ENCODE measurements at places on chromosomes 12 and 14.

DNA sequence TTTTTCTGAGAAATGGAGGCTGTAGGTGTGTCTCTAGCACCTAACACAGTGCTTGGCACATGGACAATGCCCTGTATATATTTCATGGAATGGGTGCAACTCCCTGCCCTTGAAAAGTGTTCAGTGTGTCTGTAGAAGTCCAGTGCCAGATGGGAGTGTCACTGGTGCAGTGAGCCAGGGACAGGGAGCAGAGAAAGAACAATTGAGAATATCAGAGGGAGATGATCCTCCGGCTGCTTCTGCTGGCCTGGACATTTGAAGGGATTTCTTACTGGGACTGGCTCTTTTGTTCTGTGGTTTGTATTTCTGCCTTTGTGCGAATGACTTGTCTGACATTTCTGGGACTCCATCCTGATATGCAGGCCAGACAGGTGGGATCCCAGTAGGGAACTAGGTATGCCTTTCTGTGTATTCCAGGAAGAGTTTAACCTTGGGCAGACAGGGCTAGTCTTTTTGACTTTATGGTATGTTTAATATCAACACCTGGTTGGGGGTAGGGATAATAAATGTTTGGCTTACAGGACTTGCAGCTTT lies 328.0 kb downstream of the NRXN3 start:
- DNase-seq: no peak

DNA sequence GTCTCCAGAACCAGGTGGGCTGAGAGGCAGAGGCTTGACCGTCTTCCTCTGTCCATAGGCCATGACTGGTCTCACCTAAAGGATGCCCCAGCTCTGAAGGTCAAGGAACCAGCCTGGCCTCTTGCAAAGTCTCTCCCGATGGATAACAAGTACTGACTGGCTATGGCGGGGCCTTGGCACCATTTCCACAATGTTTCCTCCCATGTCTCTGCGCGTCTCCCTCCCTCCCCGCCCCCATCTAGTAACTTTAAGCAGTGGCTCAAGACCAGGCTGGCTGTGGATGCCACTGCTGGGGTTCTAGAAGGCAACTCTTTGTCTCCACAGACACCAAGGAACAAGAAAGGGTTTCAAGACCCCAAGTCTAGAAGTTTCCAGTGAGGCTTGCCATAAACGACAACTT lies 275.5 kb downstream of the DPF3 start:
- DNase-seq: no peak

DNA sequence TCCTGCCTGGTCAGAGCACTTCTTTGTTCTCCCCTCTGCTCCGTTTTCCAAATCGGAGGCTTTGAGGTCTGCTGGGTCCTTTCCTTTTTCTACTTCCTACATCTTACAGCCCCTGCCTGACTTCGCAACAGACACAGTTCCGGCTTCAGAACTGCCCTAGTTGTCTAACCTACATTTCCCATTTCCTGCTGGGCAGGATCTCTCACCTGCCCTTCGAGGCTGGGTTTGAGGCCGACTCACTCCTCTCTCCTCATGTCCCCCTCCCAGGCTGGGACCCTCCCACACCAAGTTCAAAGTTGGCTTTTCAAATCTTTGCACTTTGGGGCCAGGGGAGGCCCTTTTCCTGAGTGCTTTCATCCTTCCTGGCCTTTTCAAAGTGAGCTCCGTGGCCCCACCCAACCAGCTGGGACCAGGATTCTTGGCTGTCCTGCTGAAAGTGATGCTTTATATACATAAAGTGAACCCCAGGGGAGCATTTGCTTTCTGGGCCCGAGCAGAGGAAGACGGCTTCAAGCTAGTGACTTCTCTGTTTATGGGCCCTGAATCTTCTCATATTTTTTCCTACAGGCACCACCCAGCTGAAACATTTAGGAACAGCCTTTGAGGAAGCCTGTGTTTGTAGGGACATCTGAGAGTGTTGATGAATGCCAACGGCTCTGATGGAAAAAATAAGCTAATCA lies 281.0 kb upstream of the CRY1 start:
- DNase-seq: no peak

DNA sequence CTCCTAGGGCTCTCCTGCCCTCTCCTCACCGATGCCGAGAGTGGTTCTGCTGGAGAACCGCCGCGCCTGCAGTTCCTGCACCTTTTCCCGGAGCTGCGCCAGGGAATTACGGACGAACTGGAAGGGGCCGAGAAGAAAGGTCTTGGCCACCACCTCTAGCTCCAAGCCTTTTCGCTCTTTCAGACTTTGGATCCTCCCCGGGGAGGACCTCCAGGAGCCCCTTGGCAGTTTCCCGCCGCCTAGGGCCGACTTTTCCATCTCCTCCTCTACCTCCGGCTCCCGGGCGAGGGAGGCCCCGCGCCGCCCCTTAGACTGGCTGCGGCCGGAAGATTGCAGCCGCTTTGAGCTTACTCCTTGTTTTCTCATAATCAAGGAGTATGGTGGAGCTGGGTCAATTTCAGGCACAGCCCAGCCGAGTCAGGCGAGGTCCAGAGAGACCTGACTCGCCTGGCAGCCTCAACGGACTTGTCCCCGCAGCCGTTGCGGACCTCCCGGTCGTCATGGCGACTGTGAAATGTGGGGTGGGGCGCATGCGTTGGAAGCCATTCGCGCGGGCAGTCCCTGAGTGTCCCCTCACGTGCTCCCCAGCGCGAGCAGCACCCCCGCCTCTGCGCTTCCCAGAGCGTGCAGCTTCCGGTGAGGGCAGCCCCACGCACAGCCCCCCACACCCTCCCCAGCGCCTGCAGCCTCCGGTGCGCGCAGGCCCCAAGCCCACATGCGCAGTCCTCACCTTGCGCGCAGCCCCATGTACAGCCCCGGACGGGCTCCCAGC lies at the start of gene DPY19L2:
Gene DPY19L2 (minus strand): TSS at position 466 of the 772 bp plus-strand sequence. CDS start 100 bp downstream, at position 366.
- DNase-seq: peak; percentile 28

GRCh38 chr12:104490186-104490585 lies 33.4 kb downstream of the CHST11 start:
- DNase-seq: no peak

DNA sequence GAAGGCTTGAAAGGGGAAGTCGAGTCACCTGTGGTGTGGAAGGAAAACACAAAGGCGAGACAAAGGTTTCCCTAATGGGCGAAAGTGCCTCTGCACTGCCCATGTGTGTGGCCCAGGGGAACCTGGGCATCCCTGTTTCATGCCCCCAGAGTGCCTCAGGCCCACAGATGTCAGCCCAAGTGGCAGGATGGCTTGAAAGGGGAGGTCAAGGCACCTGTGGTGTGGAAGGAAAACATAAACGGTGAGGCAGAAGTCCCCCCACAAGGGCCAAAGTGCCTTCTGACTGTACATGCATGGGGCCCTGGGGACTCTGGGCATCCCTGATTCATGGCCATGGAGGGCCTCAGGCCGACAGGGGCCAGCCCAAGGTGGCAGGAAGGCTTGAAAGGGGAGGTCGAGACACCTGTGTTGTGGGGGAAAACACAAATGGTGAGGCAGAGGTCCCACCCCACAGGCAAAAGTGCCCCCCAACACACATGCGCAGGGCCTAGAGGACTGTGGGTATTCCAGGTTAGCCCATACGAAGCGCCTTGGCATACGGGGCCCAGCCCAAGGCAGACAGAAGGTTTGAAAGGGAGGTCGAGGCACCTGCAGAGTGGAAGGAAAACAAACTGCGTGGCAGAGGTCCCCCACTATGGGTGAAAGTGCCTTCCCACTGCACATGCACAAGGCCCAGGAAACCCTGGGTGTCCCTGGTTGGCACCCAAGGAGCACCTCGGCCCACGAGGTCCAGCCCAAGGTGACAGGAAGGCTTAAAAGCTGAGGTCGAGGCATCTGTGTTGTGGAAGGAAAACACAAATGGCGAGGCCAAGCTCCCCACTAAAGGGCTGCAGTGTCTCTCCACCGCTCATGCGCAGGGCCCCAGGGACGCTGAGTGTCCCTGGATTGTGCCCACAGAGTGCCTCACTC lies 382.3 kb downstream of the ALG10 start:
- no peak for DNase-seq

DNA sequence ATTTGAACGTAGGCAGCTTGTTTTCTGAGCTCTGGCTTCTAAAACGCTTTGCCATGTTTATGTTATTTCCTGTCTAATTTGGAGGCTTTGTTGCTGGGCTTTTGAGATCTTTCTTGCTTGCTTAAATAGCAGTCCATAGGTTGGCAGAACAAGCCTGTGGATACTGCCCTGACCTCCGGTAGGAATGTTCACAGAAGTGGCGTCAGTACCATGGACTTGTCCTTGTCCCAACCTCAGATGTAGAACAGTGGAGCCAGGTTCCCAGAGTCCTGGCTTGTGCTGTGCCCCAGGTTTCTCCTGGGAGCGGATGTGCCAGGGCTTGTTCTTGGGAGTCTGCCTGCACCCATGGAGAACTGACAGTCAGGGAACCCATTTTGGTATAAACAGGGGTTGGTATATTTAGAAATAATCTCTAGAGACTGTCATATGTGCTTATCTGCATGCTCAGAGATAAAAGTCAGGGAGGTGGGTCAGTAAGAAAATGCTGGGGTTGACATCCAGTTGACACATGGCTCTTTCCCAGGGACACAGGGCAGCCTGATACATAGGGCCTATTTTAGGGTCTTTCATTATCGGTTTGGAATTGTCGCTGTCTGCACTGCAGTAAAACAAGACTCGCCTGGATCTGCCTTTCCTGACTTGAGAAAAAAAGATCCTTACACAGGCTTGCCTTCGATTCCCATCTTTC lies 22.9 kb downstream of the CACNA1C start:
- DNase-seq: no peak

DNA sequence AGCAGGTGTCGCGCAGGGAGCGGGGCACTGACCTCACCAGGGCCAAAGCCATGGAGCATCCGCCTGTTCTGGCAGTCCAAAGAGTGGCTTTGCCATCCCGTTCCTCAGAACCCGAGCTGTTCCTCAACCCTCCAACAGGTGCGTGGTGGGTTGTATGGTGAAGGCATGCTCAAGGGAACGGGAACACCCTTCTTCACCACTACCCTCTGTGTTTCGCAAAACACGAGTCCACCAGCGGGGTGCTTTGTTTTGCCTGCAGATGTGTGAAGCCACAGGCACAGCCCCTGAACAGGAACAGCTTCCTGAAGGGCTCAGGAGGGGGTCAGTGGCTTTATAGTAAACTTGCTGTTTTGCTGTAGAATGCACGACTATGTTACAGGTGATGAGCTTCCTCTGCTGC lies 52.7 kb downstream of the SMOC1 start:
- no peak for DNase-seq

DNA sequence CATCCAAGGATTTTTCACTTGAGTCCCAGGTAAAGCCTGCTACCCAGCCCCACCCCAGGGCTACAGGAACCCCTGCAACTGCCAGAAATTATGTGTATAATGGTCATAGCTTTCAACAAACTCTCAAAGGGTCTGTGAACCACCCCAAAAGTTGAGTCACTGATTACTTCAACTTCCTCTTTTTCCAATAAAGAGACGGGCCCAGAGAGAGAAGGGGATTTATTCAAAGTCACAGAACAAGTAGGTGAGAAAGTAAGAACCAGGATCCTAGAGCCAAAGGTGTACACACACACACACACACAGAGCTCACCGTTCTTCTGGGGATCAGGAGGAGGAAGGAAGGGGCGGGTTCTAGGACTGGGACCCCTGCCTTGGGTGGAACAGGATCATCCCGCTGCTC lies 4.8 kb upstream of the ITPK1 start:
- no peak for DNase-seq

DNA sequence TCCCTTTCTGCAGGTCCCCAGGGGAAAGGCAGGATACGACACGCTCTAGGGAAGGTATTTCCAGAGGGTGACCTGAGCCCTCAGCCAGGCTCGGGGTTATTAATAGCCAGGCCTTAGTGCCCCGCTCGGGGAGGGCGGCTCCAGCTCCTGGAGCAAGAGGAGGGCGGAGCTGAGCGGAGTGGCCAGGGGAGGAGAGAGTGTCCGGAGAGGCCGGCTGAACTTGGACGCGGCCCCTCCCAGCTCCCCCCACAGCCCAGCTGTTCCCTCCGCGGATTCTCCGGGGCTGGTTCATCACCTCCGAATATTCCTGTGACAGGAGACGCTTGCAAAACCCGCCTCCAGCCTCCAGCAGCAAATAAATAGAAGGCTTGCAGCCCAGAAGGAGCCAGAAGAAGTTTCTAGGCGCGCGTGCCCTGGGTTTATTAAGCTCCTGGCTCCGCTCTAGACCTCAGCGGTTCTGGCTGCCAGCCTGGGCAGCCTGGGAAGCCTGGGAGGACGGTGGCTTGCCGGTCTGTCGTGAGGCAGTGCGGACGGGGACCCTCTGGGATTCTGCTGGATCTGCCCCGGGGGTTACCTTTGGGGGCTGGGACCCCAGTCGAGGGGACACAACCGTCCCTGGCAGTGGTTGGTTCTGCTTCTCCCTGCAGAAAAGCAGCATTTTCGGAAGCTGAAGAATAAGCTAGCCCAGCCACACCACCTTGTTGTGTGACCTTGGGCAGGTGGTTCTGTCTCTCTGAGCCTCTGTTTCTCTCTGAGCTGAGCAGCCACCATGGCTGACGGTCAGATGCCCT lies at the start of gene HSPB8:
Gene HSPB8 (plus strand): TSS at position 388 of the 791 bp plus-strand sequence. CDS start 382 bp downstream, at position 770.
- peak; percentile 47 for DNase-seq

DNA sequence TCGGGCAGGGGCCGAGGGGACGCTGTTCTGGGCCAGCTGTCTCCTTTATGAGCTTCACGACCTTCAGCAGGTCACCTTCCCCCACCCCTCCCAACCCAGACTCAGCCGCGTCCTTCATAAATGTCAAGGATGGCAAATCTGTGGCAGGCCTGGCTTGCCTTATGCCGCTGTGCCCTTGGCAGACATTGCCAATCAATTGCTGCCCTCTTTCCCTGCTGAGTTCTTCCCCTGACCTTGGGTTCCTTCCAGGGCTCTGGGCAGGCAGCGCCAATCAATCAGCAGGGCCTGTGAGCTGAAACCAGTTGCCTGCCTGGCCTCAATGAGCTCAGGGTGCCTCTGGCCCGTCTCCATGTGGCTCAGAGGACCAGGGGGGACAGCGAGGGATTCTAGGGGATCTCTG lies 7.7 kb downstream of the FAM222A start:
- DNase-seq: no peak

DNA sequence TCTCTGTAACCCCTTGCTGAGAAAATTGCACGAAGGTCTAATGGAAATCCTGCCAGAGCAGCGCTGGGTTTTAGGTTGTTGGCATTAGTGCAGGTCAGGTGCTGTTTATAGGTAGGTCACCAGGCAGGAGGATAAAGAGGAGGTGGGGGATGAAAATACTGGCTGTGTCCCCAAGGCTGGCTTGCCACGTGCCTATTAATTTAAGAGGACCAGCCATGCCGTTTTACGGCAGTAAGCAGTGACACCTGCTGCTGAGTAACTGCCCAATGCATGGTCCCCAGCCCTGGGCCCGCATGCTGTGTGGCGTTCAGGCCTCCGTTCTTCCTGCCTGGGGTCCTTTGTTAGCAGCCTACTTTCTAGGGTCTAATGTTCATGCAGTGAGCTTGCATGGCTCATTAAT lies 67.2 kb downstream of the WDR20 start:
- DNase-seq: no peak

DNA sequence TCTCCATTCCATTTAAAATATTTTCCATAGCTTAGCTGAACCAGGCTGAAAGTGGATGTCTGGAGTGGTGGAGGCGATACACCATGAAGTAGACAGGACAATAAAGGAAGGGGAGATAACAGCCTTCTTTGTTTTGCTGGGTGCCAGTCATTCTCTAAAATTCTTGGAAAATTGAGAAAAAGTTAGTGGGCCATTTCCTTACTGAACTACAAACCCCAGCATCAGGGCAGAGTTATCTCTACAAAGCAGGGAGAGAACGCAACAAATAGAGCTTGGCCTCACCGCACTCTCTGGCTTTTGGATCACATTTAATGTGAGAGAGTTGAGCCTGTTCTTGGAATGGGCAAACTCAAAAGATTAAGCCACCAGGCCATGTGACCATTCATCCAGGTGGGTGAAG lies 41.2 kb upstream of the LRRC10 start:
- no peak for DNase-seq
